Mesothelial cell of epicardium (in vitro differentiated cells): ENCODE measurements at places on chromosomes 3 and 15.

- no peaks in the 10 kb centered on the region for H3K36me3 ChIP-seq
- peaks cover 11% of the 10 kb centered on the region for H3K27me3 ChIP-seq
- no peak for DNase-seq
Measured at GRCh38 chr3:170012683-170013400, 25.0 kb upstream of the GPR160 start.

- DNase-seq: no peak
- peak overlapping the region; percentile 98 for H3K4me3 ChIP-seq
- peak overlapping the region; percentile 100 for H3K27ac ChIP-seq
- H3K36me3 ChIP-seq: peaks cover 37% of the 10 kb centered on the region
- peaks cover 32% of the 10 kb centered on the region for H3K4me1 ChIP-seq
- H3K27me3 ChIP-seq: no peaks in the 10 kb centered on the region
Measured at GRCh38 chr15:49620199-49620598, 419 bp downstream of the FAM227B start.

DNA sequence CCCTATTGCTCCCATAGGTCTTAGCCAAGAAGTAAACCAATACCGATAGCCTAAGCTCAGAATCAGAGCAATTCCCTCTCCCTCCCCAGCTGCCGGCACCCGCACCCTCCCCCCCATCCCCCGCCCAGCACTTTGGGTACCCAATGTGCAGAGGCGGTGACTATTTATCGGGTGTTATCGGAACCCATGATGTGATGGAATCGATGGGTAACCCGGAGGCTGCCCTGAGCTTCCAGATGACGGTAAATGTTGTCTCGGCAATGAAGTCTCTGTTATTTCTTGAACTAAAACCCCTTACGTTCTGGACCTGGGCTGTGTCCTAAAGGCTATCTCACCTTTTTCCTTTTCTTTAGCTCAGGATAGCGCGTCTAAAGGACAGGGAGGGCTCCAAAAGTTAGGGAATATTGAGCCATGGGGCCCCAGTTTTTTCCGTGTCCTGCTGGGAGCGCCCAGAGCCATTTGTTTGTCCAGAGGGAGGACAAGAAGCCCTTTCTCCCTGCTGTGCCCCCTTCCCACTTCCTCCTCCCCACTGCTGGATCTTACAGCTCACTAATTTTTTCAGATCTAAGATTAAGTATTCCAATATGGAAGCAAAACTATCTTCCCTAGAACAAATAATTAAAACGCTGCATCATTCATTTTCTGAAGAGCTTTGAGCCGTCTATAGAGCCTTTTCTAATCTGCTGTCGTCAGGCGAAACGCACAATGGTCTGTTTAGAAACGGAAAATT, 1.5 kb downstream of the SLITRK3 start:
- no peak overlapping the region for H3K27ac ChIP-seq
- H3K4me1 ChIP-seq: peaks cover 44% of the 10 kb centered on the region
- peak overlapping the region; percentile 73 for H3K4me3 ChIP-seq
- H3K36me3 ChIP-seq: no peaks in the 10 kb centered on the region
- H3K27me3 ChIP-seq: peaks cover 88% of the 10 kb centered on the region

DNA sequence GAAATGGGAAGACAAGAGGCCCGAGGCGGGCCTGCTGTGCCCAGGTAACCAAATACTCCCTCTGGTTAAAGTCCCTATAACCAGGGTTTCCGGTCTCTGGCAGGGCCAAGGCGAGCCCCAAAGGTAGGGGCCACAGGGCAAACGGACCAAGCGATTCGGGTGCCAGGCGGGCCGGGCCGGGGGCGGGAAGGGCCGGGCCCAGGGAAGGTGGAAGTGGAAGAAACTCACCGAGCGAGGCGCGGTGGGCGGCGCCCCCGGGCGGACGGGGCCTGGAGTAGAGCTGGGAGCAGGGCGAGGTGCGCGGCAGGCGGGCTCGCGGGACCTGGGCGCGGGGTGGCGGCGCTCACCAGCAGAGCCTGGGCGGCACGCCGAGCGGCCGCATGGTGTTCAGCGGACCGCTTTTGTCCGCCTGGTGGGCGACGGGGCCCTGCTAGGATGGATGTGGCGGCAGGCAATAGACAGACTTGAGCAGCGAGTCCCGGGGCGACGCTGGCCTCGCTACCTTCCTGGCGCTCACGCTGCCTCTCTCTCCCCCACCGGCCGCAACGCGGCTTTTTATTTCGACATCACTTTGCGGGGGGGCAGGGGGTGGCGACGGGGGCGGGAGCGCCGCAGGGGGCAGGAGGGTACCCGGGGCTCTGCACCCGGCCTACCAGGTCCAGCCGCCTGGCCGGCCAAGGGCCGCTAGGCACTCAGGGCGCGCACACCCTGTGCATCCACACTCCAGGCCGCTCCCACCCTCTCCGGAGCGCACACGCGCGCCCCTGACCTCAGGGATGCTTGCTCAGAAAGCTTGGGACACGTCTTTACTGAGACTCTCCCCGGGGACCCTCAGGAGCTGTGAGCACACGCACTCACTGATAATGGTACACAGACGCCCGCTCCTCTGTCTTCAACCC, at the start of gene GATA2:
Gene GATA2, minus strand, starts transcription at position 531 of the 899 bp plus-strand sequence. CDS start 6,170 bp downstream, outside the sequence.
- H3K4me1 ChIP-seq: peaks cover 53% of the 10 kb centered on the region
- H3K27ac ChIP-seq: peak within 1 kb of the TSS; percentile 81
- no peak for DNase-seq
- peaks cover 40% of the 10 kb centered on the region for H3K27me3 ChIP-seq
- no peaks in the 10 kb centered on the region for H3K36me3 ChIP-seq
